Activated CD8-positive, alpha-beta T cell treated with anti-CD3 and anti-CD28 coated beads for 36 hours (primary cell): ENCODE measurements at places on chromosomes 12 and 14. TPM values are rescaled to one million over a fixed set of nuclear protein-coding genes. Genes with fewer than 3 reads are reported as not detected.

DNA sequence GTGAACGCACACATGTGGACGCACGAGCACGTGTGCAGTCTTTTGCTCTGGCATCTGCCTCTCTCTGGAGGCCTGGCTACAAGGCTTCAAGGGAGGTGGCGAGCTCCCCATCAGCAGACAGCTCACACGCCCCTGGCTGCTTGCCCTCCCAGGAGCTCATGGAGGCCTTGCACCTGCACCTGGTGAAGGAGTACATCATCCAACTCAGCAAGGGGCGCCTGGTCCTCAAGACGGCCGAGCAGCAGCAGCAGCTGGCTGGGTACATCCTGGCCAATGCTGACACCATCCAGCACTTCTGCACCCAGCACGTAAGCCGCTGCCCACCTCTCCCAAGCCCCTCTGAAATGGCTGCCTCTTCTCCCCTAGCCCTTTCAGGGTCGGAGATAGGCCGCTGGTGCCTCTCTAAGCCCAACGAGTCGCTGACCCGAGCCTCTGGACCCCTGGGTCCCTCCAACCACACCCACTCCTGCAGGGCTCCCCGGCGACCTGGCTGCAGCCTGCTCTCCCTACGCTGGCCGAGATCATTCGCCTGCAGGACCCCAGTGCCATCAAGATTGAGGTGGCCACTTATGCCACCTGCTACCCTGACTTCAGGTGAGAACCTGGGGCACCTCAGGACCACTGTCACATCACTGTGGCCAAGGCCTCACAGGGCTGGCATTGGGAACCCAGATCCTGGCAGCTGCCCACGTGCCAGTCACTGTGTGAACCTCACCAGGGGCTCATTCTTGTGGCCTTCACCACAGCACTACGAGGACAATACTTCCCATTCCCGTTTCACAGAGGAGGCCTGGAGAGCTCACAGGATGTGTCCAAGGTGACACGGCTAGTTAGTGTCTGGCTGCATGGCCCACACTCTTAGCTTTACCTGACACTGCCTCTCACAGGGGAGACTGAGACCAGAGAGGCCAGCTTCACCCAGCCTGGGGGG lies 10.2 kb downstream of the TNFAIP2 start:
- DNase-seq, result no peak

- DNase-seq, result no peak
Observed at GRCh38 chr14:28407996-28408395, 358.6 kb upstream of the FOXG1 start.

DNA sequence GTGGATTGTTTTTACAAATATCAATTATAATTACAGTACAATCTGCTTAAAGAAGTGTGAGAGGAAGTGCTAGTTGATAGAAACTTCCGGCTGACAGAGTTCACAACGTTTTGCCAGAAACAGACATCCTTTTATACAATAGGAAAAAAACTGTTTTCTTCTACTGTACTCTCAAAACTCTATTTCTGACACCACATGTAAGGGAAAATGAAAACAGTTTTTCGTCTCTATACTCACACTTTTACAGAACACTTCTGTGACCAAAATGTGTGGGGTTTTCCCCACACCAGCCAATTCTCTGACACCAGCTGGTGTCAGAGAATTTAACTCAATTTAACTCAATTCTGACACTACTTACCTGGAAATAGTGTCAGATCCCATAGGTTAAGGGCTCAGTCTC lies 24.2 kb upstream of the HIF1A start:
- DNase-seq, result peak; percentile 62

- no peak for DNase-seq
Observed at GRCh38 chr12:124336184-124336437, 41.2 kb downstream of the RFLNA start.

GRCh38 chr12:113766879-113767878 lies 198.9 kb downstream of the RBM19 start:
- no peak for DNase-seq

- no peak for DNase-seq
Observed at GRCh38 chr12:57765698-57766463, 997 bp downstream of the CYP27B1 start.

- peak; percentile 3 for DNase-seq
Observed at GRCh38 chr14:63988579-63988978, 135.8 kb downstream of the SYNE2 start.

DNA sequence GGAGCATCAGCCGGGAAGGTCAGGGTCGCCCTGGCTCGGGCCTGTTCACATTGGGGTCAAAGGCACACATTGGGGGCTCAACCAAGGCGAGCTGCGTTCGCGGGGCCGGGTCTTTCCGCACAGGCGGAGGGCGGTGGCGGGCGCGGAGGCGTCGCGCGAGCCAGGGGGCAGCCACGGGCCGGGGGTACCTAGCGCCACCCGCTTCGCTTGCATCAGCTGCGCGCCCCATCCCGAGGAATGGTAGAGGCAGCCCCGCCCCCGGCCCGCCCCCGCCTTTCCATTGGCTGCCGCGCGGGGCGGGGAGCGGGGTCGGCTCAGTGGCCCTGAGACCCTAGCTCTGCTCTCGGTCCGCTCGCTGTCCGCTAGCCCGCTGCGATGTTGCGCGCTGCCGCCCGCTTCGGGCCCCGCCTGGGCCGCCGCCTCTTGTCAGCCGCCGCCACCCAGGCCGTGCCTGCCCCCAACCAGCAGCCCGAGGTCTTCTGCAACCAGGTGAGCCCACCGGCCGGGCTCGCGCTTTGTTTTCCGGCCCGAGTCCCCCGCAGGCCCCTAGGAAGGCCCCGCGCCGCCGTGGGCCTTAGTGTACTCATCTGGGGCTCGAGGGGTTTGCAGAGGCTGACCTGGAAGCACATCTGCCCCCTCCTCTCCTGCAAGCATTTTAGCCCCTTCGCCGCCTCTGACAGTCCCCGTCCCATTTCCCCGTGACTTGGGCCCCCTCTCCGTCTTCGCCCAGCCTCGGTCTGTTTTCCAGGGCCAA lies at the start of gene ALDH2:
Gene ALDH2 (plus strand): TSS at position 326 of the 754 bp plus-strand sequence. CDS start 50 bp downstream, at position 376.
- peak; percentile 41 for DNase-seq

GRCh38 chr12:89857652-89858274 lies 149.1 kb upstream of the ATP2B1 start:
- no peak for DNase-seq

- no peak for DNase-seq
Observed at GRCh38 chr12:104656383-104656782, 199.6 kb downstream of the CHST11 start.

ERBB3 gene
- total RNA-seq, result 0.99 TPM

MLEC gene
- 79.4 TPM for total RNA-seq

PRIM1 gene
- 86.7 TPM for total RNA-seq

FIGNL2 gene
- 0.43 TPM for total RNA-seq

DLGAP5 gene
- 84.0 TPM for total RNA-seq

TRIM9 gene
- total RNA-seq, result 6.5 TPM

RASAL1 gene
- 9.8 TPM for total RNA-seq

CIROP gene
- not detected for total RNA-seq
